ENCODE measurements at places on chromosomes 7 and 10.
A peak's percentile ranks its signal among the peaks of the same experiment; 100 is the strongest.

DNA sequence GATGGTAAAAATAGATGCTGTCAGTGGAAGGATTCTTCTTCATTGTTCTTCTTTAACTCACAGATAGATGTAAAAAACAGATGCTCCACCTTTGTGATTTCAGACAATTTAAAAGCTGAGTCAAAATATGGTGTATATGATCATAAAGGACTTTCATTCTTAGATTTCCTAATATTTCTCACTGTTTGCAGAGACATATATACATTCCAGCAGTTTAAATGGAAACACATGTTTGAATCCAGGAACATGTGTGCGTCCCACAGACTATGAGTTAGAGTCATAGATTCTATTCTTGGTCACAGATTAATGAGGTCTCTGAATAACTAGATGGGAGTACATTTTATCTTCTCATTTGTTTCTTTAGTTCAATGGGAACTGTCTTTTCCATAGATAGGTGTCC lies 109.6 kb downstream of the BICC1 start:
- DNase-seq = no peak

DNA sequence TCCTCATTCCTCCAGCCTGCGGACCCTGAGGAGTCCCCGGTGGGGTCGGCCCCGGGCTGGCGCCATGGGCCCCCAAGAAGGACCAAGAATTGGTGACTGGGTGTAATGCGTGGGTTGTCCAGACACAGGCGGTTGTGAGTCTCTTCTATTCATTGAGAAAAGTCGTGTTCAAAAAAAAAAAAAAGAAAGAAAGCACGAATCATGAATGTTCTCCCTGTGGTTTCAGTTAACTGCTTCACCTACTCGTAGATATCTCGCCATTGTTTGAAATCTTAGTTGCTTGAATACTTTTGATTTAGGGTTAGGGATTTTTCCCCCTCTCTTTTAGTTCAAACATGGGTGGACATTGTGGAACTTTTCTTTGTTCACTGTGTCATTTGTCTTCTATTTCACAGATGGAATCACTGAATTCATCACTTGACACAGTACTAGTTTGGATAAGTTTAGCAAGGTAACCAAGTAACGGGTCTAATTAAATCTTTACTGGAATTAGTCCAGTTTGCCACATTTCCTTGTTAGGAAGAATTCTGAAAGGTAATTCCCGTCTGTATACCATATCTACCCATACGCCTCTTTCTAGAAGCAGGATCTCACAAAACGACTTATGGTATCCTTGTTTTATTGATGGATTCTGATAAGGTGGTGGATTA lies 775 bp downstream of the STARD3NL start:
- DNase-seq = no peak

- no peak for DNase-seq
Measured at GRCh38 chr7:112495810-112496462, 15.1 kb downstream of the LSMEM1 start.

GRCh38 chr7:141920281-141920680 lies 4.1 kb downstream of the OR9A4 start:
- no peak for DNase-seq

DNA sequence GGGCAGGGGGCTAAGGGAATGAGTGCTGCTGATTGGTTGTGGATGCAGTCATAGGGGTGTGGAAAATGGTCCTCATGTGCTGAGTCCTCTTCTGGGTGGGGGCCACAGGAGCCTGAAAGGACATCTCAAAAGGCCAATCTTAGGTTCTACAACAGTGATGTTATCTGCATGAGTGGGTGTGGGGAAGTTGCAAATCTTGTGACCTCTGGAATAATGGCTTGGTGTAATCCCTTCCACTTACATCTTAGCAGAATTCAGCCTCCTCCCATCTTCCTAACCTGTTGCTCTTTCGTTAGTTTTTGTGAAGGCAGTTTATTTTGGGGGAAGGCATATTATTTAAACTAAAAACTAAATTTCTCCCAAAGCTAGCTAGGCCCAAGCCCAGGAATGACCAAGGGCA lies 42.0 kb upstream of the OIT3 start:
- DNase-seq = no peak

GRCh38 chr7:107394276-107394675 lies 75.6 kb upstream of the GPR22 start:
- DNase-seq = no peak

- DNase-seq = no peak
Measured at GRCh38 chr7:33965183-33965744, 59.9 kb downstream of the BMPER start.

- DNase-seq = no peak
Measured at GRCh38 chr10:96402417-96403305, 43.9 kb upstream of the OPALIN start.

DNA sequence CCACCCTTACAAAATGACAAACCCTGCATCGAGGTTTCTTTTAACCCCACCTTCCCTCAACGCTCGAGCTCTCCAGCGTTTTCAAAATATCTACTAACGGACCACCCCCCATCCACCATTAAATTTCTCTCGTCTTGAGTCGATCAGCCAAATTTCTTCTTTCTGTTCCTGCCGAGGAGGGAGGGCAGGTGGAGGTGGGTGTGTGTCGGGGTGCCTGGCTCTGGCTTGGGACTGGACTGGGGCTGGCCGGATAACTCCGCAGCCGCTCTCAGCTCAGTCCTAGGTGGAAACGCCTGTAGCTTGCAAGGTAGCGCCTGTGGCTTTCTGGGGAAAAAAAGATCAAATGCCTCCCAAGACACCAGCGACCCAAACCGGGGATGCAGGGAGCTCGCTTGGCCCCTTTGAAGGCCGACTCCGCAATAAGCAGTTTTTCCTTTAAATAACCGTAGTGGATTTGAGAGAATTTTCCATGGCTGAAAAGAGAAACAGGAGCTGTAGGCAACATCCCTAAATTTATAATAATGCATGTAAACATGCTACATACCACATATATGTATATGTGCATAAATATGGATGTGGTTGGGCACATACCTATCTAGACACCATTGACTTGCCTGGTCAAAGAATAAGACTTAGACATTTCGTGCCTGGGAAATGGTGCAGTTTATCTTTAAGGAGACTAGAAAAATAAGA lies 1.9 kb upstream of the TMEM178B start:
- no peak for DNase-seq

DNA sequence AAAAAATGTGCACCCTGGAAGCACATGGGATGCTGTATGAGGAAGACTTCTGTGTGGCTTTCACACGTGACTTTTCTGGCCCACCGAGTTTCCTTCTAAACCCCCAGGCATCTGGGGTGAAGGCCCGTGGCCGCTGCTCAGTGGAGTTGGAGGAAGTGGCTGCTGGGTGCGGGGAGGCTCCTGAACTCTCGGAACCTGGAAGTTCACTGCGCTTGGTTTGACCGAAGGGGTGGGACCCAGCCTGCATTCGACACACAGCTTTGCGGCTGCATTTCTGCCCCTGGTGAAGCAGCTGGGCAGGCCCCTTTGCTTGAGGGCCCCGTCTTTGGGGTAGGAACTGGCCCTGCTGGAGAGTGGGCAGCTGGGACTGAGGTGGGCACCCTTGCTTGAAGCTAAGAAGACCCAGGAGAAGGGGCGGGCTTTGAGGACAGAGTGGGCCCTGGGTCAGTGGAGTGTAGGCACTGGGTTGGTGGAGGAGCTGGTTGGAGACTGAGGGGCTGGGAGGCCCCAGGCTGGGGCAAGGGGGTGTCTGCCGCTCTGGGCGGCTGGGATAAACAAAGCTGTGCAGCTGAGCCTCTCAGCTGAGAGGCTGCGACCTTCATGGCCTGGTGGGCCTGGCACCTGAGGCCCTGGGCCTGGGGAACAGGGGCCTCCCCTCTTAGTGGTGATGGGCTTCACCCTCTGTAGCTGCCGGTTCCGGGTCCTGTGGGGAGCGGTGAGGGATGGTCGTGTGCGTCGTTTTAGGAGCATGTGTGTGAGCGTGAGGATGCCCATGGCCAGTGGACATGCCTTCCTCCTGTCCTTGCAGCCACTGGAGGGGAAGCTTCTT lies 78.0 kb downstream of the INPP5A start:
- no peak for DNase-seq

GRCh38 chr7:123352973-123353372 lies 153.2 kb upstream of the SLC13A1 start:
- no peak for DNase-seq

DNA sequence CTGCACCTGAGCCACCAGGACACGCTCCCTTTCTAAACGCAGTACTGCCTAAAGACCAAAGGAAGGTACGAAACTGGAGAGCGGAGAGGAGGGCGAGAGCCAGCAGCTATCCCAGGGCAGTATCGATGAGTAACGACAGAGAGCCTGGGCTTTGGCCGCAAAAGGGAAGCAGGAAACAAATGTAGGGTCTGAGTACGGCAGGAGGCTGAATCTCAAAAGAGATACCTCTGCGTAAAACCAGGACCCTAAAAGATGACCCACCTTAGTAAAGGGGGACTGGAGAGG lies 20.4 kb downstream of the PARP12 start:
- no peak for DNase-seq

GRCh38 chr7:127391591-127392181 lies 822 bp downstream of the ZNF800 start:
- peak; percentile 24 for DNase-seq

GRCh38 chr10:576130-576465 lies 113.4 kb downstream of the DIP2C start:
- no peak for DNase-seq

- no peak for DNase-seq
Measured at GRCh38 chr7:144862612-144863319, 26.9 kb upstream of the TPK1 start.

GRCh38 chr7:51121036-51121790 lies 195.4 kb downstream of the COBL start:
- no peak for DNase-seq

GRCh38 chr7:74030861-74031260 lies 2.9 kb downstream of the ELN start:
- no peak for DNase-seq

- no peak for DNase-seq
Measured at GRCh38 chr7:29915481-29916215, 74.0 kb downstream of the SCRN1 start.

GRCh38 chr7:116316838-116317628 lies 106.7 kb downstream of the TES start:
- peak; percentile 8 for DNase-seq

- no peak for DNase-seq
Measured at GRCh38 chr7:115679976-115680375, 350.6 kb downstream of the TFEC start.

GRCh38 chr7:106282390-106282789 lies 2.4 kb downstream of the NAMPT start:
- DNase-seq = no peak

DNA sequence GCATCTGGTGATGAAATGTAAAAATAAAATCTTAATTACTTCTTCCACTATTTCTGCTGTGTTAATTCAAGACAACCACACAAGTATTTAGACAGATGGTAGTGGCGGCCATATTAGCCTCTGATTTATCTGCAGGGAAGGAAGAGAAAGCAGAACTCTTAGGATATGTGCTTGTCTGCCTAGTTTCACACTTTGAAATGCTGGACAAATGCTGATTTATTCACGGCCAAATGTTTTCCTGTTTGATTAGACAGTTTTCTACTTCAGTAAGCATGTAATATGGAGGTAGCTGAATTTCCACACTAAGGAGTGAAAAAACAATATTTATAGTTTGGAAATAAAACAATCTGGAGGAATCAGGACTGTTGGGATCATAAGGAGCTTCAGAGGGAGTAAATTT lies 158.1 kb downstream of the AGMO start:
- no peak for DNase-seq

- DNase-seq = no peak
Measured at GRCh38 chr7:98034081-98035035, 44.4 kb upstream of the OCM2 start.

DNA sequence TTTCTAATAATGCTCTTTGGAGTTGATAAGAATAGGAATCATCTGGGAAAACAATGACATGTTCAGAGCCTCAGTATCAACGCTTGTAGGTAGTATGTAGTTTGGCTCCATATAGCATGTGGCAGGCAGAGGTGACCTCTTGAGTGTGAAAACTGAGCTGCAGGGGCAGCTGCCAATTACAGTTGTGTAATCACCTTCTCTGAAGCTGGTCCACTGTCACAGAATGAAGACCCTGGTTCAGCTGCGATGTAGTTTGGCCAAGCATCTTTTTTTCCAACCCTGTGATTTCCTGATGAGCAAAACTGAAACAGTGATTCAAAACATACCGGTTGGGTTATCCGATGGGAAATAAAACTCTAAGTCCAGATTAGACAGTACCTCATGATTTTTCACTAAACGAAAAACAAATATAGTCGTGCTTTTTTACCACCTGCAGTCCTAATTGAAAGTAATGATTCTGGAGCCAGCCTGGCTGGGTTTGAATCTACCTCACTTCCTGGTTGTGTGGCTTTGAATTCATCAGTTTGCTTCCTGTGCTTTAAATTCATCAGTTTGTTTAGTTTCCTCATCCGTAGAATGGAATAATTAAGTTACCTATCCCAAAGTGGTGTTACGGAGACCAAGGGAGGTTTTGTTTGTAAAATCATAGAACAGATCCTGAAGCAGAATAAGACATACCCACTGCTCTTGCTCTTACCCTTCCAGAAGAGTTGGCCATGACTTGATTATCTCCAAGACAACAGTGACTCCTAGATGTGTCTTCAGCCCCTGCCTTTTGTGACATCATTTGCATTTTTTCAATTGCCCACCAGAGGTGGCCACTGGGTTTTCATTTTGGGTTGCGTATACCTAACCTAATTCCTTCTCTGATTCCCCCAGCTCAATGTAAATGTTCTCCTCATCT lies 87.4 kb downstream of the CELF2 start:
- DNase-seq = no peak

DNA sequence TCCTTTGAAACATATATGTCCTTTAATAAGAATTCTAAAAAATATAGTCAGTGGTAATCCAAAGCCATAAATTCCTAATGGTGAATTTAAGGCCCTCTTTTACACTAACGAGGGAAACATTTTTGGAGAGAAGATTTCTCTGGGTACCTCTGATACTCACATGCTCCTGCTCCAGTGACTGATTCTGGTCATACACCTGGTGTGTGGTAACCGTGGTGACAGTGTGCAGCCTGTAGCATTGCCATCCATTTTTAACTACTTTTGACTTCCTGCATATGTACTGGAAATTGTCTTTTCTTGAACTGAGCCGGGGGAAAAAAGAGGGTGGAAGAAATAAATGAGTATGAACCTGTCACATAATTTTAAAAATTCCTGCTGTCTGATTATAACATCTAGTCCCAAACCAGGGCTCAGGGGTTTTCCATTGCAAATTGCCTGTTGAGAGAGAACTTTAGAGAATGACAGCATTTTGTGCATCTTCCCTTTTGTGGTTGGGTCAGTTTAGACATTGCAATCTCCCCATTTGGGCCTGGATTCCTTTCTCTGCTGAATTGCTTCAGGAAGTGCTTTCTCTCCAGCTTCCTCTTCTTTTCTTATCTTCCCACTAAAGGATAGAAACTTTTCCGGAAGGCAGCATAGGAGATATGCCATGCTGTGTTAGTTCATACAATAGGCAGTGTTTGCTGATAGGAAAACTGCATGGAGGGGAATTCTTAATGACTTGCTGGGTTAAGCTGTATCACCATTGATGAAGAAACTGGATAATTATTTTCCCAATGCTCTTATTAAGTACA lies 125.5 kb downstream of the GRM3 start:
- no peak for DNase-seq

- no peak for DNase-seq
Measured at GRCh38 chr10:3476640-3477448, 304.3 kb upstream of the PITRM1 start.

- DNase-seq = no peak
Measured at GRCh38 chr10:87079106-87079836, 15.4 kb downstream of the GLUD1 start.

GRCh38 chr10:94344522-94345122 lies 18.1 kb downstream of the NOC3L start:
- DNase-seq = no peak

Data from stimulated activated CD8-positive, alpha-beta memory T cell treated with anti-CD3 and anti-CD28 coated beads, Interleukin-15, amount 100 ng/mL, for 48 hours (primary cell).